Osteoblast (primary cell): ENCODE measurements at places on chromosomes 7 and 10. TPM values are rescaled to one million over a fixed set of nuclear protein-coding genes. Genes with fewer than 3 reads are reported as not detected.

DNA sequence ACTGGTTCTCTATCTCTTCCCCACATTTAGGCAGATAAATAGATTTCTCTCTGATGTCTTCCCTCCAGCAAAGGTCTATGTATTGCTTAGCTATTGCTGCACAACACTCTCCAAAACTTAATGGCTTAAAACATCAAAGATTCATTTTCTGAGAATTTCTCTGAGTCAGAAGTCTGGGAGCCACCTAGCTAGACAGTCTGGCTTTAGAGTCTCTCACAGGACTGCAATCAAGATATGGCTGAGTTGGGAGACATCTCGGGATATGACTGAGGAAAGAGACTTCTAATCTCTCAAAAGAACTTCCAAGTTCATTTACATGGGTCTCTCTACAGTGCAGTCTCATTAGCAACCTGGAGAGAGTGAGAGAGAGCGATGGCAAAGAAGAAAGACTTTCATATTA is 553.6 kb upstream of the GHITM start:
- DNase-seq = no peak

DNA sequence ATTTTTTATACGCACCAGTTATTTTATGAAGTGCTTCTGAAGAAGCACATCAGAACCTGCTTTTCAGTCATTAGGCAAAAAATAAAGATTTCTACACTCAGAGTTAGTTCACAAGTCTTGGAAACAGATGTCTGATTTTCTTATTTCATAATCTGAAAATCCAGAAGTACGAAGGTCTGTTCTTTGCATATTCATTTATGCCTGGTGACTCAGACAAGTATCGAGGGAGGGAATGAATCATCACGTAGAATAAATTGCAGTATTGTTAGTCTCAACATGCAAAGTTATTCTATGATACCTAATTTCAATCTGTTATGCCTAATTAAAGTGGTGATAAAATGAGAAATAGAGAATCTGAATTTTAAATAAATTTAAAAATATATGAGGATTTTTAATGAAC is 113.6 kb upstream of the SEM1 start:
- DNase-seq = peak; percentile 4

DNA sequence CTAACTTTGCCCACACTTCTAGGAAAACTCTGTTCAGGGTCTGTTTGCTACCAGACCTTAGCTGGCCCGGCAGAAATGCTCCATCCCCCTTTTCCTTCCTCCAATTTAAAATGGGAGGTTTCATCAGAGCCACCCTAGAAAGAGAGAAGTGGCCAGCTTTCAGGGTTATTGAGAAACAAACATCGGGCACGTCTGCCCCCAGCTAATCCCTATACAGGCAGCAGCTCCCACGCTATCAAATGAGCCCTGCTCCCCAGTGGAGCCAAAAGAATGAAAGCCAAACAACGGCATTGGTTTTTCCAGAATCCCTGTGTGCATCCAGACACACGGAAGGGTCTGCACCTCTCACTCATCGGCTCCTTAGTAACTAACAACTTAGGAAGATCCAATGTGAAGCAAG is 132.5 kb downstream of the GRID1 start:
- peak; percentile 81 for DNase-seq

- DNase-seq = peak; percentile 74
Measured at GRCh38 chr7:1638215-1638661, 31.8 kb upstream of the ELFN1 start.

DNA sequence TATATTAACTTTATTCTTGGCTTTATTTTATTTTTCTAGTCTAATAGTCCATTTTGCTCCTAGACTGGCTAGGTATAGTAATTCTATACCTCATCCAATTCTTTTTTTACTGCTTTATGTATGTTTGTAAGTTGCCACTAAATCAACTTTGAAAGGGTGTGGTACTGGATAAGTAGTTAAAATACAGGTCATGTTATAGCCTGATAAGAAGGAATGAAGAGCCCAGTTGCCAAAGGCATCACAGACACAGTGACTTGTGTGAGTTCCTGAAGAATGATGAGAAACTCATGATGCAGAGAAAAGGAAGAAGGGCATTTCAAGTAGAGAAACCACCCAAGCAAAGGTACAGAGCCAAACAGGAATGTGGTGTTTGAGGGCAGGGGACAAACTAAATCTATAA is 27.3 kb downstream of the NAPEPLD start:
- DNase-seq = no peak

GRCh38 chr7:138951953-138952352 is 29.2 kb downstream of the KIAA1549 start:
- DNase-seq = no peak

DNA sequence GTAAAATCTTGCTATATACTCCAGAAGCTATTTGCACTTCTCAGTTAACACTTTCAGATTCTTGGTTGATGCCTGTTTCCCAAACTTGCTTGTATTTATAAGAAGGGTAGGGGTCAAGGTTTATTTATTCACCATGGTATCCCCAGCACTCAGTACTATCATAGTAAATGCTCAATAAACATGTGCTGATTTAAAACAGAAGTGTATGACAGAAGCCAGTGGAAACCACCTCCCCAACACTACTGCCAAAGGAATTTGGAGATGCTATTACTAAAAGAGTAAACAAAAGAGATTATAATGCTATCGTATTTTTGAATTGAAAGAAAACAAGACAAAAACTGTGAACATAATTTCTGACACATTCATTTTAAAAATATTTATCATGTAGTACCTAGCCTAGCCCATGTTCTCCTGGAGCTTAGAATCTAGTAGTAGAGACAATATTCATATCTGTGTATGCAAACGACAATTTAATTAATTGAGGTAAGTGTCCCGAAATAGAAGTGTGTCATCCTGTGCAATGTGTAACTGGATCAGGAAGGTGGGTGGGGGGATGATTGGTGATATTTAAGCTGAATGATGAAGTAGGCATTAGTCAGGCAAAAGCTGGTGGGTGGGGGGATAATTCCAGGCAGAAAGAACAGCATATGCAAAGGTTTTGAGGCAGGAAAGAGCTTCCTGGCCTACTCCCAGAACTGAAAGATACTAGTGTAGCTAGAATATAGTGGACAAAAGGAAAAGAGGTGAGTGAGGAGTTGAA is 77.5 kb downstream of the HGF start:
- no peak for DNase-seq

DNA sequence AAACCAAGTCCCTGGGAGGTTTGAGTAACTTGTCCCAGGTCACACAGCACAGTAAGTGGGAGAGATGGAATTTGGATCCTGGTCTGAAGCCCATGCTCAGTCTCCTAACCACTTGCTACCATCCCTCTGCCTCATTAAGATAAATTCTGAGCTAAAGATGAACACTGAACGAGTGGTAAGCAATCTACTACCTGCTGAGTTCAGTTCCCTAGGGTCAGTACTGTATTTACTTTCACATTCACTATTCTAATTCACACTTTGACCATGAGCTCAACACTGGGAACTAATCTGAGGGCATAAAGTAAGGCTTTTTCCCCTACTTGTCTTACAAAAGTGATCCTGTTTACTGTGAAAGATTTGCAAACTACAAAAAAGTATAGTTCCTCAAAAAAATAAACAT is 2.4 kb downstream of the UROS start:
- DNase-seq = peak; percentile 9

DNA sequence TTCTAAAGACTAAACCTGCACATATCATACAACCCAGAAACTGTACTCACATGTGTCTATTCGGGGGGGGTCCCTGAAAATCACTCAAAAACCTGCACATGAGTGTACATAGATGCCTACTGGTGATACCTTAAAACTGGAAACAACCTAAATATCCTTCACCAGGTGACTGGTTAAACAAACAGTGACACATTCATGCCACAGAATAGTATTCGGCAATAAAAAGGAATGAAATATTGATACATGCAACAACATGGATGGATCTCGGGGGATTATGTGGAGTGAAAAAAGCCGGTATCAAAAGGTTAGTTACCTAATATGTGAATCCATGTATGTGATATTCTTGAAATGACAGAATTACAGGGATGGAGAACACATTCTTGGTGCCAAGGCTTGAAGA is 32.1 kb upstream of the EGFR start:
- no peak for DNase-seq

GRCh38 chr10:68550747-68551411 is 9.3 kb upstream of the TET1 start:
- peak; percentile 94 for DNase-seq

DNA sequence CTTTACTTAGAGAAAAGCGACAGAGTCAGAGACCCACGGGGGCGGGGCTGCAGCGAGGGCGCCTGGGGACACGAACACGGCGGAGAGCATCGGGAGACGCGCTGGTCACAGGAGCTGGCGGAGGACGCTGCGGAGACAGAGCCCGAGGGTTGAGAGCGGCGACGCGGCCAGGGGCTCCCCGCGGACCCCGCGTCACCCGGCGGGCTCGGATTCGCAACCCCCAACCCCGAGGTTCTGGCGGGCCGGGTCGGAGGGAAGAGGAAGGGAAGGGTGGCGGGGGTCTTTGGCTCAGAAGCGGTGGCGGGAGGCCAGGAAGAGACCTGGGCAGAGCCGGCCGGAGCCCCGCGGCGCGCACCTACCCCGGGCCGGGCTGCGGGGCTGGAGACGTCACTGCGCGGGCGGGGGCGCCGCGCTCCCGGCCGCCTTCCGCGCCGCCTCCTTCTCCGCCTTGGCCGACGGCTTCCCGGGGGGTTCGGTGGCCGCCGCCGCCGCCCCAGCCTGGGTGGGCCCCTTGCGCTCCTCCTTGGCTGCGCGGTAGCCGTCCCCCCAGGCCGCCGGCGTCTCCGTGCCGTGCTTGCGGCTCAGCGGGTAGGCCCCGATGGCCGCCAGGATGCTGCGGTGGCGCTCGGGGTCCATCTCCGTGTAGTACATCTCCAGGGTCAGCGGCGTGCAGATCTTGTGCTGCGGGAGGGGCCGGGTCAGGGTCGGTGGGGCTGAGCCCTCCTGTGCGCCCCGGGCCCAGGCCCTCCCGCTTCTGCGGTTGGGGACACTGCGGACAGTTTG is 11.1 kb downstream of the CALY start:
- peak; percentile 81 for DNase-seq

DNA sequence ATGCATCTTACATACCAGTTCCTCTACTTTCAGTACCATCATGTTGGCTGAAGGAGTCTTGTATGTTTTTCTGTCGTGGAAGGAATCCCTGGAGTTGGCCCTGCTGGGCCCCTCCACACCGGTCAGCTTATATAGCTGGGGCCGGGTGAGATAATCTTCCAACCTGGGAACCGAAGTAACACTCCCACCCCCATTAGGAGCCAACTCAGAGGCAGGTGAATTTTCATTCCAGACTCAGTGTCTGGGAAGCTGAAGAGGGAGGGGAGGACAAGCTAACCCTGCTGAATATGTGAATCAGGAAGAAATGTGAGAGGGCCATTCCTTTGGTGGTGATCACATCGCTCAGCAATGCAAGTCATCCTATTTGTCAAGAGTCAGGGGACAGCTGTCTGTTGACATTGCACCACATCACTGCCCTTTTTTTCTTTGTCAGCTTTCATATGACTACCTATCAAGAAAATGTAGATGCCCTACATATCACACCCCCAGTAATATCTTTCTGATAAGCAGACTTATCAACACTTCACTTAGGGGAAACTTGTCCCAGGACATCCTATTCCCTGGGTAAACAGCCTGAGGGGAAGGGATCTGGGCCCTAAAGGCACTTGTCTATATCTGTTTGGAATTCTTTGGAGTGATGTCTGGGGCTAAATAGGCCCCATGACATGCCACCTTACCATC is at the start of gene ANKRD1:
ANKRD1 (minus strand) TSS at position 102 of the 681 bp plus-strand sequence; CDS start at position 42, 60 bp downstream.
- DNase-seq = peak; percentile 75

DNA sequence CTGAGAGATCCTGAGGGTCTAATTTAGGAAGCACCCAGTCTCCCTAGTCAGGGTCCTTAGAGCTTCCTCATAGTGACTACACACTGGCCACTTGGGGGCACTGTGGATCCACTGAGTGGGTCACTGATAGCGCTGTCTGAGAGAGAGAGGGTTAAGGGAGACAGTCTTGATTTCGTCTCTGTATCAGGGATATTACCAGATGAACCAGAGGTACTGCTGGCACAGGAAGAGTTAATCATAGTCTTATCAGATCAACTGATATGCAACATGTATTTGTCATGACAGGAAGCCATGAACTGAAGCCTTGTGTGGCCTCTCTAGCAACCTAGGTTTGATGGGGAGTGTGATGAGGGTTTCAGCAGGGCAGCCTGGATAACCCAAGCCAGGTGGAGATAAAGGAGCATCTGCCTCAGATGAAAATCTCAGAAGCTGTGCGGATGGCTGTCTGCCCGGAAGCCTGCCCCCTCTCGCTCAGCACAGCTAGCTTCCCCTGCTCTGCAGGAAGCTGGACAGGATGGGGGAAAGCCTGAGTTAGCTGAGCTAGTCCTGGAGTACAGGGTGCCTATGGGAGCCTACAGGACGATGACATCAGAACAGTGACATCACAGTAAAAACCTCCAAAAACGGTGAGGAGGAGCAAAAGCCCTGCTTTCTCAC is 214.0 kb upstream of the PRSS1 start:
- peak; percentile 80 for DNase-seq

- no peak for DNase-seq
Measured at GRCh38 chr7:71465741-71466189, 333.8 kb downstream of the GALNT17 start.

GRCh38 chr10:96955794-96956193 is 123.7 kb downstream of the LCOR start:
- no peak for DNase-seq

GRCh38 chr10:86535132-86535882 is 13.7 kb upstream of the WAPL start:
- peak; percentile 91 for DNase-seq

DNA sequence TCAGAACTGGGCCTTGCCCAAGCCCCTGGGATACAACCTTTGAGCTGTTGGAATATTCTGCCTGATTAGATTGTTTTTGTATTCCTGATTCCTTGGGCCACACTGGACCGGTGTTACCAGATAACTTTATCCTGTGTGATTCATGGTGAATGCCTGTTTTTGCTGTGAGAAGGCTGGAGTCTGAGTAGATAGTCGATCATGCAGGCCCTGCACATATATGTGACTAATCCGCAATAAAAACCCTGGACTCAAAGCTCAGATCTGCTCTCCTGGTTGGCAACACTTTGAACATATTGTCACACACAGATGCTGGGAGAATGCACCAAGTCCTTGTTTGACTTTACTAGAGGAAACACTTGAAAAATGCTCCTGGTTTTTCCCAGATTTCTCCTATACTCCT is 183.9 kb upstream of the MBL2 start:
- no peak for DNase-seq

GRCh38 chr10:72318418-72319262 is 36.1 kb downstream of the DNAJB12 start:
- DNase-seq = peak; percentile 6

GRCh38 chr10:62582804-62583208 is 208.6 kb downstream of the ZNF365 start:
- peak; percentile 56 for DNase-seq

GRCh38 chr10:18666810-18667209 is 7.6 kb downstream of the ARL5B start:
- DNase-seq = no peak

Gene INA
- total RNA-seq = 0.29 and 0.36 TPM in 2 replicates

Gene SEPHS1
- 31.1 and 37.4 TPM in 2 replicates for total RNA-seq

Gene DIP2C
- 32.4 and 36.9 TPM in 2 replicates for total RNA-seq

Gene IKZF1
- total RNA-seq = under 0.01 TPM in 1 of 2 replicates, not detected in the other

Gene PALD1
- total RNA-seq = under 0.01 and 0.29 TPM in 2 replicates

Gene MEOX2
- 3.8 and 4.7 TPM in 2 replicates for total RNA-seq

Gene PLEKHS1
- total RNA-seq = under 0.01 TPM in 1 of 2 replicates, not detected in the other

Gene HOXA3
- total RNA-seq = 3.5 and 4.0 TPM in 2 replicates

Gene RNF133
- 0.36 and 0.59 TPM in 2 replicates for total RNA-seq

Gene HOXA9
- 15.3 and 19.5 TPM in 2 replicates for total RNA-seq

Gene C7orf33
- total RNA-seq = not detected in 2 replicates

Gene TET1
- total RNA-seq = 3.8 and 4.0 TPM in 2 replicates
